ENCODE measurements at places on chromosomes 6 and 20. TPM values are rescaled to one million over a fixed set of nuclear protein-coding genes. Genes with fewer than 3 reads are reported as not detected.

- no peak for DNase-seq
Observed at GRCh38 chr20:38844963-38845362, 39.5 kb downstream of the PPP1R16B start.

GRCh38 chr6:28002161-28002560, 45.1 kb downstream of the OR2B6 start:
- no peak for DNase-seq

DNA sequence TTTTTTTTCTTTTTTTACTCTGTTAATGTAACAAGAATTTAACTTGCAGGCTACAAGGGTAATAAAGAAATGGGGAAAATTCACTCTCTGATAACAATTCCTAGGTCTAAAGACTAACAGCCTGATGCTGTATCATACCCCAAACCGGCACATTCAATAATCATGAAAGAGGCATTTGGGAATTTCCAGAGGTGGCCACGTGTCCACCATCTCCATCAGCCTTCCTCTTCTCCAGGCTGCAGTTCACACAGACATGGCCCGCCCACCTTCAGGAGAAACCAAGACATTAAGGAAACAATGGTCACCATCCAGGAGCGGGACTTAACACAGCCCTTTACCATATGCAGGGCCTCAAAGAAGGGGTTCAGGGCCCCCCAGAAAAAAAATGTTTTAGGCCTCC, 44.8 kb downstream of the PDE10A start:
- no peak for DNase-seq

DNA sequence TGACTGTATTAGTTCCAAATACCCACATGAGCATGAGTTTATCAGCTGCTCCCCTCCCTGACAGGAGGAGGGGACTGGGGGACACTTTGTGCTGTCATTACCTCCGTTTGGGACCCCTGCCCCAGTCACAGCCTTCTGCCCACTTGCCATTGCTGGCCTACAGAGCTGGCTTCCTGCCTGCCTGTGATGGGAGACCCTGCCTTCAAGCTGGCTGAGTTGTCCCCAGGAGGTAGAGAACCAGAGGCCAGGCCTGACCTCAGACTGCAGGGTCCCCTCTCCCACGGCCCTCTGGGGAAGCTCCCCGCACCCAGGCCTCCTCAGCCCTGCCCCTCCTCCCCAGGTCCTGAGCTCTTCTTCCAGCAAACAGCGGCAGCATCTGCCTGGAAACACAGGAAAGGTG, 105.5 kb downstream of the JPH2 start:
- DNase-seq: no peak

DNA sequence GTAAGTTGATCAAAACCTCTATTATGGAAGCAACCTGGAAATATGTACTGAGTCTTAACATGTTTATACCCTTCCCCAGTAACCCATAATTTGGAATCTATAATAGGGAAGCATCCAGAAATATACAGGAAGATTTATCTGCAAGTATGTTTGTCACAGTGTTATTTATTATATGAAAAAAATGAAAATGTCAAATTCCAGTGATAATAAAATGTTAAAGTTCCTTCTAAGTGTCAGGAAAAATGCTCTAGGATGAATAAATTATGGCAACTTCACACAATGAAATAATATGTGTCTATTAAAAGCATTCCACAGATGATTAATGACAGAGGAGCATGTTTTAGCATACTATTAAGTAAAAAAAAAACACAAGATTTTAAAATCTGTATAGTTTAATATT, 237.7 kb upstream of the PRND start:
- no peak for DNase-seq

DNA sequence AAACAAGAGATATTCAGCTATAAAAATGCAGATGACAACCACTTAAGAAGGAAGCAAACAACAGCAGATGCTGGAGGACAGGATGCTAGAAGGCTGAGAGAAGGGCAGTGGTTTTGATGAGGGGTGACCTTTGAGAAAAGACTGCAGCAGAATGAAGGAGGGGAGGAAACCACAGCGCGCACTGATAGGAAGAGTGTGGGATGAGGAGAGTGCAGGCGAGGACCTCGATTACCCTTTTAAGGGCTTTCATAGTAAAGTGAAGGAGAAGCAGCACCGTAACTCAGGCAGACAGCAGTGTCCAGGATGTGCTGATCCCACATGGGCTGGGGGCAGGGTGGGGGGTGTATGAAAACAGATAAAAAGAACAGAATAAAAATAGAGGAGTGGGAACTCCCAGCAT, 19.2 kb downstream of the ZBTB2 start:
- DNase-seq: no peak

Gene EPHA7
- total RNA-seq: 0.84 TPM
